G401 (cell line): ENCODE measurements at places on chromosomes 1 and 21. TPM values are rescaled to one million over a fixed set of nuclear protein-coding genes. Genes with fewer than 3 reads are reported as not detected.

DNA sequence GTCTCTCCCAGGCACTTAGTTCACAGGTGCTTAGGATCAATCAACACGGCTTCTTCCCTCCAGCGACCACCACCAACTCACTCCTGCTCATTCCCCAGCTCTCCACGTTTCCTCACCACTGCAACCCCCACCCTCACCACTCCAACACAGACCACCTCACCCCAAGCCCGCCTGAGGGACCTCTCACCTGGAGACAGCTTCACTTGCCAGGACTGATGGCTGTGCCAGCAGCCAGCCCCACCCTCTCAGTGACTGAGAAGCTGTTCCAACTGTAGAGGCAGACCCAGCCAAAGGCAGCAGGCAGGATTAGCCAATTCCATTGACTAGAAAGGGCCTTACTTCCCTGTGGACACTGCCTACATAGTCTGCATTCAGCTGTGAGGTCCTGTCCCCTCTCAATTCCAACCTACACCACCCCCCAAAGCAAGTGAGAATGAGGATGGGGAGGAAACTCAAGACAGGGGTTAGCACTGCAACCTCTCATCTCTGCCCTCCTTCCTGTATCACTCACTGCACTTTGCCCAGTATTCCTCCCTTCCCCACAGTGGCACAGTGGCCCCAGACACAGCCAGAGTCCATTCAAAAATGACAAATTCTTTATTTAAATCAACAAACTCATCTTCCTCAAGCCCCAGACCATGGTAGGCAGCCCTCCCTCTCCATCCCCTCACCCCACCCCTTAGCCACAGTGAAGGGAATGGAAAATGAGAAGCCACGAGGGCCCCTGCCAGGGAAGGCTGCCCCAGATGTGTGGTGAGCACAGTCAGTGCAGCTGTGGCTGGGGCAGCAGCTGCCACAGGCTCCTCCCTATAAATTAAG lies 7.6 kb downstream of the TAGLN2 start:
- no peak for DNase-seq

- no peak for DNase-seq
These were observed 75.1 kb downstream of the TLR5 start for GRCh38 chr1:223067914-223068313.

GRCh38 chr1:198837278-198838021 lies 198.6 kb downstream of the PTPRC start:
- DNase-seq: no peak

Gene CD2
- not detected in 2 replicates for total RNA-seq

DNA sequence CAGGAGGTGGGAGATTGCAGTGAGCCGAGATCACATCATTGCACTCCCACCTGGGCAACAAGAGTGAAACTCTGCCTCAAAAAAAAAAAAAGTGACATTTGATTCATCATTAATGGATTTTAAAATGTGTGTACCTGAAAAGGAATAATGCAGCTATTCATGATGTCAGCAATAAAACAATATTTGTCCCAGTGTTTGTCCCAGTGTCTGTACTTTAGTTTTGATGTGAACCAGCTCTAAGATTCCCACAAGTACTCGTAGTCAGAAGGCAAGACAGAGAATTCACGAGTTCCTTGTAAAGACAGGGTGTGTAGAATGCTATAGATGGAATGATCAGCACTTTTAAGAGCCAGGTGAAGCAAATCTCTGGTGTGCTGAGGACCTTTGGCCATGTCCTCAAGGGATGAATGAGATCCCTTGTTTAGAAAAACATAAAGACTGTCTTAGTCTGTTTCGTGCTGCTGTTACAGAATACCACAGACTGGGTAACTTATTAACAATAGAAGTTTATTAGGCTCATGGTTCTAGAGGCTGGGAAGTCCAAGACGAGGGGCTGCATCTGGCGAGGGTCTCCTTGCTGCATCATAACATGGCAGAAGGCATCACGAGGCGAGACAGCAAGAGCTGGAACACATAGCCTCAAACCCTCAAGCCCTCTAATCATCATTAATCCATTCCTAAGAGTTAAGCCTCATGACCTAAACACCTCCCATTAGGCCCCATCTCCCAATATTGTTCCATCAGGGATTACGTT lies 12.0 kb upstream of the TMPRSS2 start:
- DNase-seq: no peak

Gene ITGB3BP
- 31.0 and 35.9 TPM in 2 replicates for total RNA-seq

Gene VSIG8
- total RNA-seq: not detected in 2 replicates

DNA sequence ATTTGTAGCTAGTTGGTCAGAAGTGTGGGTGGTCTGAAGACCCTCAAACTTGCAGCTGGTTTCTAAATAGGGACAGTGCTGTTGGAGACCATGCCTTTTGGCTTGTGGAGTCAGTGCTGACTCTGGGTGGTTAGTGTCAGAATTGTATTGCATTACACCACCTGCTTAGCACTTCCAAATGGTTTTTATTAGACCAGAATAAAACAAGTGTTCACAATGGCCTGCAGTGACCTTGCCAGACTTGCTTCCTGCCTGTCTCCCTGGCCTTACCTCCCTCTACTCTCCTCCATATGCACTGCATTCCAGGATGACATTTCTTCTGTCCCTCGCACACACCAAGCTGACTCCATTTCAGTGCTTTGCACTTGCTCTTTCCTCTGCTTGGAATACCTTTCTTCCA lies 72.7 kb upstream of the CNIH3 start:
- DNase-seq: no peak

Gene RHBG
- total RNA-seq: 0.06 and 3.5 TPM in 2 replicates
